HT1080 (cell line): ENCODE measurements at places on chromosomes 3 and 15. TPM values are rescaled to one million over a fixed set of nuclear protein-coding genes. Genes with fewer than 3 reads are reported as not detected.

The CCR8 gene
- not detected in 2 replicates for total RNA-seq

The HCN4 gene
- total RNA-seq: not detected in 2 replicates

The SLC22A13 gene
- total RNA-seq: 0.07 TPM in 1 of 2 replicates, not detected in the other

The INKA1 gene
- 1.6 and 5.1 TPM in 2 replicates for total RNA-seq

The CHRM5 gene
- total RNA-seq: 0.03 TPM in 1 of 2 replicates, not detected in the other

The NTRK3 gene
- 0.10 TPM in 1 of 2 replicates, not detected in the other for total RNA-seq

The CKMT1A gene
- total RNA-seq: 0.26 TPM in 1 of 2 replicates, not detected in the other

DNA sequence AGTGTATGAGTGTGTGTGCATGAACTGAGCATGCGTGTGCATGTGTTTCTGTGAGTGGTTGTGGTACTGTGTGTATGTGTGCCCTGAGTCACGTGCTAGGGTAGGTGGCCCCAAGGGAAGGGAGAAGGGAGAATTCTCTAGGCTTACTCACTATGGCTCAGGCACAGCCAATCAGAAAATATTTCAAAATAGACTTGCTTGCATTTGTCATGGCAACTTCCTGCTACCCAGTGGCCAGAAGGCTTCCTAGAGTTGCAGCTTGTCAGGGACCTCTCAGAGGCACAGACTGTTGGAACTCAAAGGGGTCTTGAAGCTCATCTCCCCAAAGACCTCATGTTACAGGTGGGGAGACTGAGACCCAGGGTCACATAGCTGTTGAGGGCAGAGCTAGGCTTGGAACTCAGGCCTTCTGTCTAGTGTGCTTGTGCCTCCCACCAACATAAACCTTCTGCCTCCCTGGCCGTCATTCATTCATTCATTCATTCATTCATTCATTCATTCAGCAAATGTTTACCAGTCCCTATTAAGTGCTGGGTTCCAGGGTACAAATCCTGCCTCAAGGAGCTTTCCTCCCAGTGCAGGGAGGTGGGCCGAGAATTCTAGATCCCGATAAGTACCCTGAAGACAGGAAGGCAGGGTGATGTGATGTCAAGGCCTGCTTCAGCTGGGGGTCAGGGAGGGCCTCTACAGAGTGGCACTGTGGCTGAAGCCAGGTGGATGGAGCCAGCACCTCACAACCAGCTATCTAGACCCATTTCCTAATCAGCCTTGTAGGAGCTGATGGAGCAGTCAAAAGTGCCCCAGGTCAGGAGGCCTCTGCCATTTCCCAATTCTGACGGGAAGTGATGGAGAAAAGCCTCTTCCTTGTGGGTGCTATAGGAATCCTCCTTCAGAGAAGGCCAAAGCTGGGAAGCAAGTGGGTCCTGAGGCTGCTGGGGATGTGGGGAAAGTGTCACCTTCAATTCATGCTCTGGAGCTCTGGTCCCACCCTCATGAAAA lies 10.9 kb upstream of the RFT1 start:
- peak; percentile 68 for DNase-seq

GRCh38 chr3:51243924-51244323 lies 141.2 kb upstream of the MANF start:
- DNase-seq: no peak

DNA sequence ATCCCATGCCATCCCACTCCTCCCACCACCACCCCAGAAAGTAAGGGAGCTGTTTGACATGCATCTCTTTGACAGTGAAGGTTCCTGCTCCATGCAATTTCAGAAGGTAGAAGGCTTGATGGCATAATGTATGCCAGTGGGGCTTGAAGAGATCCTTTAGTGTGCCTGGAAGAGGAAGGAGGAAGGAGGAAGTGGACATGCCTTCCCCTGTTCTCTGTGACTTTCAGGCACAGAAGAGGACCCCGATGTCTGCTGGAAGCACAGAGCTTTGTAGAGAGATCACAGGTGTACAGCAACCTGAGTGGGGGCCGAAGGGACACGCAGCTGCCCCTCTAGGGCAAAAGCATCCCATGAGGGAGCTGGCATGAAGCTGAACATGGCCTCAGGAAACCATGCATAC lies 171.6 kb downstream of the CD47 start:
- DNase-seq: no peak

DNA sequence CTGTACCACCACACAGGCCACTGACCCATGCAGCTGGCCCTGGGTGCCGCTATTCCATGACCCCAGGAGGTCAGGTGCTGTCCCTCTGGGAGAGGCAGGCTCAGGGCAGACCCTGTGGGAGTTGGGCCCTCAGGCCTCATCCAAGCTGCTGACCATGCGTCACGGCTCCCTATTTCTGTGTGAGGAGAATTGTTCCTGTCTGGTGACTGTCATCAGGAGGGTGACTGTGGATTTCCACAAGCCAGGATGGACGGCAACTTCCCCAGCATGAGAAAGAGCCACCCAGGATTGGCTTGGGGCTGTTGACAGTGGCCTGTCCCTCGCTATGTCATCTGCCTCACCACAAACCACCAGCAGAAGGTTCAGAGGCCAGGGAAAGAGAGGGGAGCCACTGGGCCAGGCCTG lies 41.4 kb downstream of the ZDHHC19 start:
- DNase-seq: no peak

GRCh38 chr3:57627976-57628375 lies 30.8 kb upstream of the ARF4 start:
- no peak for DNase-seq

DNA sequence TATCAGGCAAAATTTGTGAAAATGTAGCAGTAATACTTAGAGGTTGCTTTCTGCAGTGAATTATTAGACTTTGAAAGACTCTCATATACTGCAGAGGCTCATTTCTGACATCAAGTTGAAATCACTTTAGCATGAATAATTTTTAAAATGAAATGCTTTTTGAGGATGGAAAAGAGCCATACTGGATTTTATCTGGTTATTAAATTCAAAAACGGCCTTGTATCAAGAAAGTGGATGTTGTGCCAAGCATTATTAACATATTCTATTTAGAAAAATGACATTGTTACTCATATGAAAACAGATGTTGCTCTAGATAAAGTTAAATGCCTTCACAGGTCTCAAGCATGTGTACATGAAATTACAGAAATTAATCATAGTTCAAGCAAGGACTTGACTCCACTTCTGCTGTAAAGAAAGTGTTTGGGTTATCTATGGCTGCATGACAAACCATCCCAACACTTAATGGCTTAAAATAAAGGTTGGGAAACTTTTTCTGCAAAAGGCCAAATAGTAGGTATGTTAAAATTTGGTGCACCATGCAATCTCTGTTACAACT lies 64.5 kb upstream of the ZNF280D start:
- DNase-seq: no peak

DNA sequence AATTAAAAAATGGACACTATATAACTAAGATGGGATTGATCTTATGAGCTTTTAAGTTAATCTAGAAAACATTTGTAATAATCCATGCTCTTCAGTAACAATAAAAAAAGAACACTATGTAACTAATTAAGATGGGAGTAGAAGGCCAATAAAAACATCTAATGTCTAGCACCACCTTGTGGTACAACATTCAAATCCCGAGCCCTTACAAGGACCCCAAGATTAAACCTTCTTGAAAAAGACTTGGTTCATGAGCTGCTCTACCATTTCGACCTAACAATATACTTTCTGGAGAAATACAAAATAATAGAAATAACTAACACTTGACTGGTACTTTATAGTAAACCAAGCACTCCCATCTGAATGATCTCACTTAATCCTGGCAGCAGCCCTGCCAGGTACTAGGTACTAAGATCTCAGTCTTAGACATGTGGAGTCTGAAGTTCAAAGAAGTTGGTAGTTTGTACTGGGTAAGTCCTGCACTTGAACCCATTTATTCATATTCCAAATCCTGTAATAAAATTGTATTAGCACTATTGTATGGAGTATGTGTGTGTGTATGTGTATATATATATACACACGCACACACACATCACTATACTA lies 21.8 kb downstream of the METTL6 start:
- peak; percentile 57 for DNase-seq

- DNase-seq: no peak
Measured at GRCh38 chr3:126657901-126658300, 3.0 kb upstream of the TXNRD3 start.

DNA sequence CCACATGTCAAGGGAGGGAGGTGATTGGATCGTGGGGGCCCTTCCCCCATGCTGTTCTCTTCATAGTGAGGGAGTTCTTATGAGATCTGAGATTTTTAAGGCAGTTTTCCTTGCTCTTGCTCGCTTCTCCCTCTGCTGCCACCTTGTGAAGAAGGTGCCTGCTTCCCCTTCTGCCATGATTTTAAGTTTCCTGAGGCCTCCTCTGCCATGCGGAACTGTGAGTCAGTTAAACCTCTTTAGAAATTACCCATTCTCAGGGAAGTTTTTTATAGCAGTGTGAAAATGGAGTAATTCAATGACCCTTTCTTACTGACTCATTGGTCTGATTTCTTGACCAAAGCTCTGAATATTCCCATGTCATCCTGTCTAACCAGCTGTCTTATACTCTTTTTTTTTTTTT lies 484.4 kb upstream of the TPRG1 start:
- peak; percentile 91 for DNase-seq

DNA sequence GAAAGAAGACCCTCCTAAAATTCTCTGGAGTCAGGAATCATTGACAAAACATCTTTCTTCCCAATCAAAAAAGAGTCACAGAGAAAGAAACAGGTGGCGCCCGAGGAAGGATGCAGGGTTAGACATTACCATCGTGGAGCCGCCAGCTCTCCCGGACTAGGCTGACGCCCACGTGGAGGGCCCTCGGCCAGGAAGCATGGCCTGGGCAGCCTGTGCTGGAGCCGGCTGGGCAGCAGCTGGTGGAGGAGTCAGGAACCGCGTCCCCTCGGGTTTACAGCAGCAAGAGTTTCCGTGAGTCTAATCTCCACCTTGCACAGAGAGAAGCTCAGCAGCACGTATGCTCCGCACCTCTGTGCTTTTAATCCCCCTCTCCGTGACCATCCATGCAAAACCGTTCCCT lies 533.7 kb upstream of the ATP11B start:
- no peak for DNase-seq

DNA sequence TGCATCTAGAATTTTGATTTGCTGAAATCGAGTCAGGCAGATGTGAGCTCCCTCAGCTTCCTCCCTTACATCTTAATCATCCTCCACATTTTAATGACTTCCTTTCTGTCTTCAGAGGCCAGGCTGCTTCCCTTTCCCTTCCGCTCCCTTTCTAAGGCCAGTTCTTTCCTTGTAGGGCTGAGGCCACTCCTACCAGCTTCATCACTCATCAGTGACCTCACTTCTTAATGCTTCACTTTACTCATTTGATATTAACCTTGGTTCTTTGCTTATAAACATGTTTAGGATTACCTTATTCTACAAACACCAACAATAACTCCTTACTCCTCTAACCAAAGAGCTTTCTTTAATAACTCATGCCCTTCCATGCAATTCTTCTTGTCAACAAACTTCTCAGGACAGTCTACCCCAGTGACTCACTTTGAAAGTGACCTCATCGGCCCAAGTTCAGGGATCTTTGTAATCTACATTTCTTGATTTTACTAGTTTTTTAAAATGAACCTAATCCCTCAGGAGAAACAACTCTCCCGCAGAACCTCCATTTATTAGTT lies 23.9 kb downstream of the ILDR1 start:
- peak; percentile 75 for DNase-seq

DNA sequence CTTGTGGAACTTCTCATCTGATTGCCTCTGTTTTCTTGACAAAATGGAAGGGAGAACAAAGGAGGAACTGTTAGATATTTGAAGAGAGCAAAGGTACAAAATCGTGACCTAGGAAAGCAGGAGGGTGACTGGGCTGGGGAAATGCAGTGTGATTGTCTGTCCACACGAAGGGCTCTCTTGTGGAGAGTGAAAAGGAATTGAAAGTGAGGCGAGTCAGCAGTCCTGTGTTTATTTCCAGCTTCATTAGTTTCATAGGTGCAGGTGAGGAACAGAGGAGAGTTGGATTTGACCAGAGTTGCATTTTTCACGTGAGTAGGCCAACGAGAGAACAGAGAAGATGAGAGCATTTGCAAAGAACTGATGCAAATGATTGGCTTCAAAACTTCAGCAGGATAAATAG lies 336.4 kb upstream of the SATB1 start:
- no peak for DNase-seq

GRCh38 chr3:113205481-113205880 lies 5.9 kb upstream of the BOC start:
- no peak for DNase-seq

DNA sequence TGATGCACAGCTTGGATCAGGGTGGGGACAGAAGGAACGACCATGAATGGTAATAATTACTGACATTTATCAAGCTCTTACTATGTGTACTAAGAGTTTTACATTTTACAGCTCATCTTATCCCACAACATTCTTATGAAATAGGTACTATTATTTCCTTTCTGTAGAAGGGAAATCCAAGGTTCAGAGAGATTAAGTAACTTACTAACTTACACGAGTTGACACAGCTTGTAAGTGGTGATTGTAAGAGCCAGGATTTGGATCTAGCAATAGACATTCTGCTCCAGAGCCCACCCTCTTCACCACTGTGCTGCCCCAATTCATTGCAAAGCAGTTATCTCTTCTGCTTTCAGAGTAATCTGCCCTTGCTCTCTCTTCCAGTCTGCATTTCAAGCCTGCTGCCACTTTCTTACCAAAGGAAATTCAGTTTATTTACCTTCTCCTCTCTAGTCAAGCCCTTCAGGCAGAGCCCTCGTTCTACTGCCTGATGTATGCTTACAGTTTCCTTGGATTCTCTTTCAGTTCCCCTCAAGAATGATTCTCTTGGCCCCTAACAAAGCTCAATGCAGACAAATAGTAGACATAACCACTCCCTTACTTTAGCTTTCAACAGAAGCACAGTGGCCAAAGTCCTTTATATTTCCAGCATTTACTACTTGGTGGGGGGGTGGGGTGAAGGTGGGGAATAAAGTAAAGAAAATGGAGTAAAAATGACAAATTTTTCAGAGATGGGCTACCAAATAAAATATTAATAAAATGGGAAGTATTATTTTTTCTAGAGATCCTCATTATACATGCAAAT lies 65.8 kb downstream of the ATP8B4 start:
- DNase-seq: no peak
